Stimulated activated CD8-positive, alpha-beta memory T cell treated with anti-CD3 and anti-CD28 coated beads, Interleukin-4, amount 100 ng/mL, for 4 hours (primary cell): ENCODE measurements at places on chromosomes 2 and 18.

- peak; percentile 26 for DNase-seq
Observed at GRCh38 chr2:177763531-177764265, 308.9 kb downstream of the PDE11A start.

DNA sequence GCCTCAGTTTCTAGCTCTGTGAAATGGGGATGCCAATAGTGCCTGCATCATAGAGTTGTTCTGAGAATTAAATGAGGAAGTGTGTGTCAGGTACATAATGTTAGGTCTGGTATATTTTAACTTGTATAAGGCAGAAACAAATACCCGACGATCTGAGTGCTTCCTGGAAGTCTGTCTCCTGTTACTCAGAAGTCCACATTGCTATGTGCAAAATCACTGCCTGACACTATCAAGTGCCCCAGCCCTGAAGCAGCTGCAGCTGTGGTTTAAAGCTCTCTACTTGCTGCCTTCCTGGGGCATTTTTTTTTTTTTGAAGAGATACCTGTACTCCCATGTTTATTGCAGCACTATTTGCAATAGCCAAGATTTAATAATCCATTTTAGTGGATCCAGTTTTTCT lies 125.3 kb downstream of the SLC4A3 start:
- DNase-seq: no peak

DNA sequence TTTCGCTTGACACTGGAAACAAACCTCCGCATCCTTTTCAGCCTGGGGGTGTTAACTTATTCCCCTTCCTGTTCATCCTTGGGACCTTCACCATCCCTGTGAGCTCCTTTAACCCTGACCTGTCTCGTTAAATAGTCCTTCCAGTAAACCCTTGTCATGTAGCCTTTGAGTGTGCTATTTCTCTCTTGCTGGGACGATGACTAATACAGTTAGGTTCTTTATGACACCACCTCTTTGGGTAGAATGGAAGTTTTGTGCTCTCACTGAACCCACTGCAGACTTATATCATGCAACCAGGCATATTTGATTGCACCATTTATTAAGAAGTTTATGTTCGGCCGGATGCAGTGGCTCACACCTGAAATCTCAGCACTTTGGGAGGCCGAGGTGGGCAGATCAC lies 40.5 kb upstream of the GAREM1 start:
- DNase-seq: no peak

- DNase-seq: no peak
Observed at GRCh38 chr2:232878855-232879617, 9.0 kb downstream of the SNORC start.

GRCh38 chr2:12733846-12734245 lies 17.1 kb downstream of the TRIB2 start:
- no peak for DNase-seq

DNA sequence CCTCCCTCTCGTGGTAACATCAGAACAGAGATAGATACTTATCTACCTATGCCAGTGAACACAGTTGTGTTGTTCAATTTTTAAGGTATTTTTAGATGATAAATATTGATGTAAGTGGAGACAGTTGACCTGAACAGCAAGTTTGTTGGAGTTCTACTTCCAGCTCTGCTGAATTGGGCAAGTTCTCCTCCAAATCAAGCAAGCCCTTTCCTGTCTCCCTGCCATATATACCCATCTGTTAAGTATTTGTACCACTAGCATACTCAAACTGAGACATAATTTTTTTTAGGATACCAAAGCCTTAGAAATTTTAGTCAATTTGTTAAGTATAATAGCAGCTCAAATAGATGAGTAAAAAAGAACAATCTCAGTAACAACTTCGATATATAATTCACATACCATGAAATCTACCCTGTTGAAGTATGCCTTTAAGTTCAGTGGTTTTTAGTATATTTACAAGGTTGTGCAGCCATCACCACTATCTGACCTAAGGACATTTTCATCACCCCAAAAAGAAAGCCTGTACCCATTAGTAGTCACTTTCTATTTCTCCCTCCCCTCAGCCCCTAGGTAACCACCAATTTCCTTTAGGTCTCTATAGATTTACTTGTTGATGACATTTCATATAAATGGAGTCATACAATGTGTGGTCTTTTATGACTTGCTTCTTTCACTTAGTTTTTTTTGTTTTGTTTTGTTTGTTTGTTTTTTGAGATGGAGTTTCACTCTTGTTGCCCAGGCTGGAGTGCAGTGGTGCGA lies 61.8 kb downstream of the COX7A2L start:
- DNase-seq: no peak

DNA sequence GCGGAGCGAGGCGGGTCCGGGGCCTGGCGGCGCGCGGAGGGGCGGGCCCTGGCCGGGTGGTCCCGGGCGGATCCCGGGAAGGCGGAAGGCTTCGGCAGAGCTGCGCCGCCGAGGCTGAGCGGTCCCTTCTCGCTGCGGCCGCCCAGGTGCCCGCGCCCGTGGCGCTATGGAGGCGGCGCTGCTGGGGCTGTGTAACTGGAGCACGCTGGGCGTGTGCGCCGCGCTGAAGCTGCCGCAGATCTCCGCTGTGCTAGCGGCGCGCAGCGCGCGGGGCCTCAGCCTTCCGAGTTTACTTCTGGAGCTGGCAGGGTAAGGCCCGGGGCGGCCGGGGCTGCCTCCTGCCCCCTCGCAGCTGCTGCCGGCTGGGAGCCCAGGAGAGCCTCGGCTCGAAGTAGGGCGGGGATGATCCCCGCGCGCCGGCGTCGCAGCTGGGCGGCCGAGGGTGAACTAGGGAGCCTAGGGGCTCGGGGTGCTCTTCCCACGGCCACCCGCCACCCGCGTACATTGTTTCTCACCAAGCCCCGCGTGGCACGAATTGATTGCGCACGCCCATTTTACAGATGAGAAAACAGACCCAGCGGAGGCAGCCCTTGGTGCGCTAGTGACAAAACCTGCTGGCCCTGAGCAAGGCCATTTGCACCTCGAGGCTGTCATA lies at the start of gene SLC66A3:
TSS of gene SLC66A3 (plus strand) at position 87 of the 655 bp plus-strand sequence. CDS start at position 167, 80 bp downstream.
- DNase-seq: no peak

GRCh38 chr2:168956392-168956791 lies 55.3 kb downstream of the G6PC2 start:
- DNase-seq: no peak

DNA sequence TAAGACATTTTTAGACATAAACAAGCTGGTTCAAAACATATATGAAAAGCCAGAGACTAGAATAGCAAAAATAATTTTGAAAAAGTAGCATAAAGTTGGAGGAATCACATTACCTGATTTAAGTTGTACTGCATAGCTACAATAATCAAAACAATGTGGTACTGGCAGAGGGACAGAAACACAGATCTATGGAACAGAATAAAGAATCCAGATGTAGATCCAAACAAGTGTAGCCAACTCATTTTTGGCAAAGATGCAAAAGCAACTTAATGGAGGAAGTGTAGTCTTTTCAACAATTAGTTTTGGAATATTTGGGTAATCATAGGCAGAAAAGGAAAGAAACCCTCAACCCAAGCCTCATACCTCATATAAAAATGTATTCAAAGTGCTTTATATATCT lies 278.7 kb upstream of the ZNF521 start:
- DNase-seq: no peak

DNA sequence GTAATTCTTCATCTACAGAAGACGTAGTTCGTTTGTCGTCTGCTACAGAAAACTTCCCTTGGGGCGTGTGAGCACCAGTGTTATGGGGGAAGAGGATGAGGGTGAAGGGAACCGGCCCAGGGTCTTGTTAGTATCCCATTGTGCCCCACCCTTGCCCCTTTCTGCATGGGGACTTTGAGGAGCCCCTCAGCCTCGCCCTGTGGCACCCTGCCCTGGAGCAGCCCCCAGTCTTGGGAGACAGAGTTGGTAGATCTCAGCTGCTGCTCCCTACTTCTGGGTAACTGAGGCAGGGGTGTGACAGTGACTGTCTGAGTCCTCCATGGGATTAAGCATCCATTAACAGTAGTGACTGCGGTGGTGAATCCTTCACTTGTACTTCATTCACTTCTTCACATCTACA lies 50.1 kb downstream of the RNF144A start:
- DNase-seq: no peak

DNA sequence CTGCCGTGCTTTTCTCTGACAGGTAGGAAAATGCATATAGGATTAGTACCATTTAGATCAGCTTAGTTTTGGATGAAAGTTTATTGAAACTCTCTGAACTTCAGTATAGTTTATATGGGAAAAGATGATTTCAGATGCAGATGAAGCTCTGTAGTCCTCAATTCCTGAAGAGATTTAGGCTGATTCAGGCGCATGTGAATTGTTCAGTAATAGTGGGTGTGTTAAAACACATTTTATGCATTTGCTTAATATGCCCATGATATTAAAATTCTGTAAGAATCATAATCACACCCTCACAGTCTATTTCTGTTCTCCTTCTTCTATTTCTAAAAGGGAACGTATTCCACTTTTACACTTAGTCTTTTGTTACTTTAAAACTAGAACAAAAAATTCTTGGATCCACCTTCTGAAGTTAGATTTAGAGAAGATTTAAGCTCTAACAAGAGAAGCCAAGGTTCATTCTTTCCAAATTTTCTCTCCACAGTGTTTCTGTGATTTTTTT lies 44.5 kb upstream of the FAM237A start:
- DNase-seq: no peak

DNA sequence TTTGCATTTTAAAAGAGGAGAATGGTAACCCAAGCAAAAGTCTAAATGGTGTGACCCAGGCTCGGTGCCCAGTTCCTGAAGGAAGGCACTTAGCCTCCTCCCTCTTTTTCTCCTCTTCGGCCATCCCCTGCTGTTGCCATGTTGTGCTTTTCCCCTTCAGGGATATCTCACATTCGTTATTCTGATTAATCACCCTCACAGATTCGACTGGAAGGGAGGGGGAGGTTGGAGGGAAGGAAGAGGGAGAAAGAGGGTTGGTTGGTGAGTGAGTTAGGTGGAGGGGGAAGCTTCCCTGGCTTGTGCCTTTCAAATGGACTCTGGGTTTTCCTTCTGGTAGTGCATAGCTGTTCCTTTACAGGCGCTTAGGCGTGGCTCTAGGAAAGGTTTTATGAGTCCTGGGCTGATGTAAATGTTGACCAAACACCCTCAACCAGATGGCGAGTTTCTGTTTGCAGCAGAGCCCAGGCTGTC lies 39.0 kb upstream of the LYPD6B start:
- DNase-seq: no peak
